Kidney capillary endothelial cell (primary cell): ENCODE measurements at places on chromosomes 6 and 20.

GRCh38 chr6:12012558-12013306 lies 620 bp downstream of the HIVEP1 start:
- DNase-seq = peak; percentile 70

DNA sequence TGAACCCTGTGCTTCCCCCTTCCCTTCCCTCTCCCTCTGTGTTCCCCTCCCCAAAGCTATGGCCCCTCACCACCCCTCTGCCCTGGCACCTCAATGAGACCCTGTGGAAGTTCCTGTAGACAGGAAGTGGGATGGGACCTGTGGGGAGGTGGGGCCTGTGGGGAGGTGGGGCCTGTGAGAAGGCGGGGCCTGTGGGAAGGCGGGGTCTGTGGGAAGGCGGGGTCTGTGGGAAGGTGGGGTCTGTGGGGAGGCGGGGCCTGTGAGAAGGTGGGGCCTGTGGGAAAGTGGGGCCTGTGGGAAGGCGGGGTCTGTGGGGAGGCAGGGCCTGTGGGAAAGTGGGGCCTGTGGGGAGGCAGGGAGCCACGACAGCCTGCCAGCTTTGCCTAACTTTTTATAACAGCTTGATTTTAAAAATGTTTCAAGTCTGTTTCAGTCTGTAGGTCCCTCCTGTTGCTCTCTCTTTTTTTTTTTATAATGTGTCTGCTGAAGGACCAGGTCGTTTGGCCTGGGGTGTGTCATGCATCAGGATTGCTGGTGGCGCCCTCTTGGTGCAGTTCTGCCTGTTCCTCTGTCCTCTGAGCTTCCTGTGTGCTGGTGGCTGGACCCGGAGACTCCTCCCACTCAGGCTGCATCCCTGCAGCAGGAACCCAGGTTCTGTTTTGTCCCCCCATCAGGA lies 70.5 kb upstream of the SLCO4A1 start:
- DNase-seq = no peak

DNA sequence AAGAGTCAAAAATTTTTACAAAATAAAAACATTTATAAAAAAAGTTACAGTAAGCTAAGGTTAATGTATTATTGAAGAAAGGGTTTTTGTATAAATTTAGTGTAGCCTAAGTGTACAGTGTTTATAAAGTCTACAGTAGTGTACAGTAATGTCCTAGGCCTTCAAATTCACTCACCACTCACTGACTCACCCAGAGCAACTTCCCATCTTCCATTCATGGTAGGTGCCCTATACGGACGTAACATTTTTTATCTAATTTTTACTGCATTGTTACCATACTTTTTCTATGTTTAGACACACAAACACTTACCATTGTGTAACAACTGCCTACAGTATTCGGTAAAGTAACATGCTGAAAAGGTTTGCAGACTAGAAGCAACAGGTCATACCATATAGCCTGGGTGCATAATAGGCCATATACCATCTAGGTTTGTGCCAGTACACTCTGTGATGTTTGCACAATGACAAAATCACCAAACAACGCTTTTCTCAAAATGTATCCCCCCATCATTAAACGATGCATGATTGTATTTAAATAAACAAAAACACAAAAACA lies 6.0 kb downstream of the MTFR2 start:
- DNase-seq = no peak

- DNase-seq = no peak
Measured at GRCh38 chr6:20118892-20119291, 93.4 kb downstream of the MBOAT1 start.

GRCh38 chr6:16165641-16166040 lies 36.8 kb downstream of the MYLIP start:
- no peak for DNase-seq

DNA sequence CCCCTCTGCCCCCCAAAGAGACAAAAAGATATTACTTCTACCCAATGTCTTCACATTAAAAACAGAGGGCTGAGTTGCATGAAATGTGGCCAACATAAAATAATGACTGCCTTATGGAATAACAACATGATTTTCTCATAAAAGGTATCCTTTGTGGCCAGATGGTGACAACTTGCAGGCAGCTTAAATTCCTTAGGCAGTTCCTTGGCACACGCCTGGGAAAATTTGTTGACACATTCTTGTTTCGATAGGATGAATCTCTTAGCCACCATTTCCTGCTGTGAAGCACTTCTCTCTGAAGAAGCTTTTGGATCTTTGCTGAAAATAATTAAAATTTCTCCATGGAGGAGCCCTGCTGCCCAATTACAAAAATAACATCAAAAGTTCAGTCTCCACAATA lies 109.0 kb upstream of the COL21A1 start:
- no peak for DNase-seq

GRCh38 chr20:33499355-33499754 lies 9.5 kb downstream of the CBFA2T2 start:
- no peak for DNase-seq

DNA sequence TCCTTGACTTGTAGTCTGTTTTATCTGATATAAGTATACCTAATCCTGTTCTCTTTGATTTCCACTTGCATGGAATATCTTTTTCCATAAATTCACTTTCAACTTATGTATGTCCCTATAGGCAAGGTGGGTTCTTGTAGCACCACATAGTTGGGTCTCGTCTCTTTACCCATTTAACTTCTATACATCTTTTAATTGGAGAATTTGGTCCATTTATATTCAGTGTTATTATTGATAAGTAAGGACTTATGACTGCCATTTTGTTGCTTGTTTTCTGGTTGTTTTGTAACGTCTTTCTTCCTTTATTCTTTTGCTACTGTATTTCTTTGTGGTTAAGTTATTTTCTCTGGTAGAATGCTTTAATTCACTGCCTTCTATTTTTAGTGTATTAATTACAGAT lies 14.5 kb upstream of the ZNF311 start:
- DNase-seq = no peak

DNA sequence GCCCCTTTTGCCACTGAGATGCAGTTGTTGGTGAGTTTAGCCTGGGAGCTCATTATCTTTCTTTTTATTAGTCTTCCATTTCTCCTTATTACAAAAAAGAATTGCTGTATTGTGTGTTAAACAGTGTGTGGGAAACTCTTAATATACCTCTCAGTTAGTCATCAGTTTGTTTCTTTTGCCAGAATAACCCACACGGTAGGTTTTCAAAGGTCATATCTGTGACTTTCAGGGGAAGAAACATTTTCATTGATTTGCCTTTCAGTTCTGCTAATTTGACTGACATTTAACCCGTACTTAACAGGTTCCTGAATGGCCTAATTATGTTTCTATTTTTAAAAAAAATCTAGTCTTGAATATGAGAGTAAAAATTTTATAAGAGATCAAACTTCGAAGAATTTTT lies 145.3 kb downstream of the KHDC1L start:
- DNase-seq = no peak

DNA sequence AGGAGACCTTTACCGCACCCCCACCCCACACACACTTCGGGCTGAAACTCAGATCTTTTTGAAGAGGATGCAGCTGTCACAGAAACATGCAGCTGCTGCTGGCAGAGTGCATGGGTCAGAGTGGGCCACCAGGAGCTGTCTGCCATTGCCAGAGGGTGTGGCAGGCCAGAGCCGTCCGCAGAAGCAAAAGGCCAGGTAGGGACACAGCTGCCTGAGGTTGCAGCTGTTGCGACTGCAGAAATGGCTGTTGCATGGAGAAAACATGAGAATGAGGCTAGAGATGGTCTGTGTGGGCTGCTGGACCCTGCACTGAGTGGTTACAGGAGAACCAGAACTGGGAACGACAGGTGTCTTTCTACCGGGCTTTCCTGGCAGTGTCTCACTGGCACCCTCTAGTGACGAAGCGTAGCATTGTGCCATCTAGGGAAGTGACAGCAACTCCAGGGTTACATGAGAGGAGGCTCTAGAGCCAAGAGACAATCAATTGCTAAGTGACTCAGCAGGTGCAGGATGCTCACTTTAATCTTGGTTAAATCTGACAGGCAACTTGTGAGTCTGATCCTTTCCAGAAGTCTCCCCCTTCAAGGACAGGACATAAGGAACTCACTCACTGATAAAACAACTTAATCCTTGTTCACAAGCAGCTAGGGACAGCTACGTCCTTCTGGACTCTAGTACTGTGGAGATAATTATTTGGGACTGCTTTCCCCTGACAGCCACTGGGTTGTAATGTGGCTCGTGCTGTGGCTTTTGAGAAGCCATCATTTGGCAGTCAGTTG lies 29.1 kb upstream of the SERPINB9 start:
- DNase-seq = peak; percentile 79

GRCh38 chr6:62393608-62394007 lies 107.6 kb upstream of the KHDRBS2 start:
- no peak for DNase-seq

DNA sequence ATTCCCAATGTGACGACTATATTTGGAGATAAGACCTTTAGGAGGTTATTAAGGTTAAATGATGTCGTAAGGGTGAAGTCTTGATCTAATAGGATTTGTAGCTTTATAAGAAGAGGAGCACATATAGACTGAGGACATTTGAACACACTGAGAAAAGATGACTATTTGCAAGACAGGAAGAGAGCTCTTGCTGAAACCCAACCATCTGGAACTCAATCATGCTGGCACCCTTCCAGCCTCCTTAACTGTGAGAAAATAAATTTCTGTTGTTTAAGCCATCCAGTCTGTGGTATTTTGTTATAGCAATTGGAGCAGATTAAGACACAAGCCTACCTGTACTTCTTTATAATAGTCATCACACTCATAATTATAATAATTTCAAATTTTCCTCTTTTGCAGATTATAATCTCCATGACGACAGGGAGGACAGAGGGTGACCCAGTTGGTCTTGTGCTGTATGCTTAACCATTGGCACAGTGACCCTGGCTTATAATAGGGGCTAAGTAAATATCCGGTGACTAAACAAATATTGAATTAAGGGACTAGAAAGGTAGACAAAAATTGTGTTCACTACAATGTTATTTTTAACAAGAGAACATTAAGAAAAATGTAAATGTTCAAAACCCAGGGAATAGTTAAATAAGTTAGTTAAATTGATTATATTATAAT lies 206.4 kb upstream of the HDDC2 start:
- DNase-seq = no peak

DNA sequence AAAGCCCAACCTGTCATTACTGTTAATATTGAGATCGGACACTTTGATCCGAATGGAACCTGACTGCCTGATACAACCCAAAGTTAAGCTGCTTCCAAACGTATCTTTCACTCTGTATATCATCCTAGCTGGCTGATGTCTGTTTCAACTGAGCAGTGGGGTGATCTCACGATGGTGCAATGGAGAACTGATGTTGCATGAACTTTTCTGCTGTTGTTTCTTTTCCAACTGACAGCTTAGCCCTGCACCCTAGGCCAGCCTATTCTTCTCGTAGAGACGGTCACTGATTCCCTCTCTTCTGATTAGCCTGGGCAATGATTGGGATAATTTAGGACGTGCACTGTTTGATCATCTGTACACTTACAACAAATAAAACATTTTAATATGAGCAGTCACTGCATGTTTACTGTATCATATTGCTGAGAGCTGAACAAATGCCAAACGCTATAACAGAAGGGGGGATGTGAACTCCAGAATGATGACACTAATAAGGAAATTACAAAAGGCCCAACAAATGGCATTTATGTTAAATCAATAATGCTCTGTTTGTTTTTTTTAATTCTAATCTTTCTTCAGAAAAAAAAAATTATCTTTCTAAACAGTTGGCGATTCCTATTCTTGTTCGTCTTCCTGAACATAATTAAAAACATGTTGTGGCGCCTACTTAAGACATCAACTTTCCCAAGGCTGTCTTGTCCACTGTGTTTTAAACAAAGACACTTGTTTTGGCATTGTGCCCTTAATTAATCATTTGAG lies 184.8 kb downstream of the ZNF217 start:
- DNase-seq = no peak

DNA sequence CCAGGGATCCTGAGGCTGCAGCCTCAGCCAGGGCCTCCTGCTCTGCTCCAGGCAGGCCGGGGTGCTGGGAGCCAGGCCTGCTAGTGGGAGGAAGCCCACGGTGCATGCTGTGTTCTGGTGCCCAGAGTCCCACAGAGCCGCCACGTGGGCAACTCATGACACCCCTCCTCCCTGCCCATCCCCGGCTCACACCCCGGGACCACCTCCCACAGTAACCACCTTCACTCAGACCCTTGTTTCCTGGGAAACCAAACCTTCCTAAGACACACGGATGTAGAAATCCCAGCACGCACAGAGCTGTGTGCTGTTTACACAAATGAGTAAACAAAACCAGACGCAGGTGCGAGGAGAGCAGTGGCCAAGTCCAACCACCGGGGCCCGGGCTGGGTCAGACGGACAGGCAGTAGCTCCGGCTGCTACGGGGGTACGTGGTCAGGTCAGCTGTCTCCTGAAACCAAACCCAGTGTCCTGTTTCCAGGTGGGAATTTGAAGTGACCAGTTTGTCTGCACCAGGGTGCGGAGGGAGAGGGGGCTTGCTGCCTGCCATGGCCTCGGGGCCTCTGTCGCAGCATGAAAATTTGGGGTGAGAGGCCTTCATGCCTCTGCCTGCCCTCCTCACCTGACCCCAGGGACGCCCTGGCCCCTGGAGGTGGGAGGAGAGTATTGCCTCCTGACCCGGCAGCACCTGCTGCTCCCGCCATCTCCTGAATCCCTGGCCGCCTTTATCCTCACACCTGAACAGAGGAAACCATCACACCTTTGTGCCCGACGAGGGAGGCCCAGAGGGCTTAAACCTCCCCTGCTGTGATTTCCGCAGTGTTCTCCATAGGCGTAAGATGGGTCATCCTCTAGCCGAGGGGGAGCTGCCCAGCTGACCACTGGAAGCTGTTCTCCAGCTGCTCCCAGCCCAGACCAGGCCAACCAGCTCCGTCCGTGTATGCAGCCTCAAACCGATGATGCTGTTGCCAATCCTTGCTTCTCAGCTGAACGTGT lies 52.0 kb upstream of the SMOC2 start:
- DNase-seq = no peak

DNA sequence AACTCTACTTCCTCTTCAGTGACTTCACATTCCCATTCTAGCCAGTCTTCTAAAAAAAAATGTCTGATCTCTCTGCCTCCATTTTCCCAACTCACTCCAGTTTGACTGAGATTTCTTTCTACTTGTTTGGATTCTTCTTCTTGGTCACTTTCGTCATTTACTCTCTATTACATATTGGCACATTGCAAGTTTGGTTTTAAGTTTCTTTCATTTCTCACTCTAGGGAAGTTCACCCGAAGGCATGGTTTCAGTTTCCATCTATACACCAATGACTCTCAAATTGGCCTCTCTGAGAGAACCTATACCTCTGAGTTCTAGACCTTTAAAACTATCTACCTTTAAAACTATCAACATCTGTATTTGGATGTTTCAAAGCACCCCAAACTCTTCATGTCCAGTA lies 51.3 kb downstream of the CD109 start:
- DNase-seq = no peak

- DNase-seq = no peak
Measured at GRCh38 chr6:138814179-138814834, 18.4 kb downstream of the ECT2L start.

- no peak for DNase-seq
Measured at GRCh38 chr20:62709537-62709905, 885 bp downstream of the NTSR1 start.

DNA sequence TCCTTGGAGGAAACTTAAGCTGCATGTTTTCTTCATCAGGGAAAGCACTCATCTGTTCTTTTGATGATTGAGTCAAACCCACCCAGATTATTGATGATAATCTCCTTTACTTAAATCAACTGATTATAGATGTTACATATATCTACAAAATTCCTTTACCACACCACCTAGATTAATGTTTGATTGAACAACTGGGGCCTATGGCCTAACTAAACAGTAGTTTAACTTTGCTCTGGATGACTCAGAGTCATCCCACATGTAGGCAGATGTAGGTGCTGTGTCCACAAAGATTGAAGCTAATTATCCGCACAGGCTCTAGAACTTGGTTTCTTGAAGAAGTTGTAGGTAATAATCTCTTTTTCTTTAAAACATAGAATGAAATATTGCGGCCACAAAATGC lies 42.2 kb downstream of the PKIB start:
- no peak for DNase-seq
